Activated T-cell treated with anti-CD3 and anti-CD28 coated beads, Interleukin-2, amount 50 U/mL, for 24 hours (primary cell): ENCODE measurements at places on chromosomes 3 and 15.

GRCh38 chr15:79539401-79539800 is 107.3 kb downstream of the MINAR1 start:
- DNase-seq, result no peak

DNA sequence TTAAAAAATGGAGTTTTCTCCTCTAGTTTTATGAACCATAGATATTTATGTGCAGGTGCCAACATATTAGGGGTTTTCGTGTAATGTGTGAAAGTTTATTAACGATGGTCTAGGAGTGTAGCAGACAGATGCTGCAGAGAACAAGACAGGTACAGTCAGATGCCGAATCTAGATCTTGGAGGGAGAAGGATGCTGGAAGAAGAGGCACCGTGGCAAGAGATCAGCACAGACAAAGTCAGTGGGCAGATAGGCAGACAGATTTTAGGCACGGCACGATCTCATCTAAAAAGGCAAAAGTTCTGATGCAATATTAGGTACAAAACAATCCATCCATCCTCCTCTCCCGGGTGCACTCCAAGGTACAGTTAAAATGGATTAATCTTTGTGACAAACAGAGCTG is 161.6 kb downstream of the TIGIT start:
- no peak for DNase-seq

GRCh38 chr15:34241376-34242330 is 16.8 kb downstream of the EMC4 start:
- DNase-seq, result no peak

- no peak for DNase-seq
Observed at GRCh38 chr3:16936676-16937230, 52.0 kb downstream of the PLCL2 start.

- DNase-seq, result no peak
Observed at GRCh38 chr3:169497567-169498257, 165.8 kb downstream of the MECOM start.
